Activated T-helper 17 cell treated with anti-CD3 and anti-CD28 coated beads, Interleukin-2, amount 50 U/mL, for 72 hours (primary cell): ENCODE measurements at places on chromosomes 1 and 21.

GRCh38 chr1:200184196-200184595 is 156.7 kb downstream of the NR5A2 start:
- no peak for ATAC-seq

DNA sequence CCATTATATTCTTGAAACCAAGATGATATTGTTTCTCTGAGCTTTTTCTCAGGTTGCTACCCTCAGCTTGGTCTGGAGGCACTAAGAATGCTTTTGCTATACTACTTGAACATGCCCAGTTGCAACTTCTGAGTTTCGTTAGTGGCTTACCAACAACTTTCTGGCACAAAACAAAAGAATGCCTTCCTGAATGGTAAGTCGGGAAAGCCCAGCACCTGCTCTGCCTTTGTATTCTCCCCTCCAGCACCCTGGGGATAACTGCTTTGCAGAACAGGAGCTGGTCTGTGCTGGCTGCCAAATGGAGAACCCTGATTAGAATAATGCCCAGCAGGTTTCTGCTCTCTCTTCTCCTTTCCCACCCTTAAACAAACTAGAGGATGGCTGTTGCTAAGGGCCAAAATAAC is 149.3 kb downstream of the TGFB2 start:
- no peak for ATAC-seq

DNA sequence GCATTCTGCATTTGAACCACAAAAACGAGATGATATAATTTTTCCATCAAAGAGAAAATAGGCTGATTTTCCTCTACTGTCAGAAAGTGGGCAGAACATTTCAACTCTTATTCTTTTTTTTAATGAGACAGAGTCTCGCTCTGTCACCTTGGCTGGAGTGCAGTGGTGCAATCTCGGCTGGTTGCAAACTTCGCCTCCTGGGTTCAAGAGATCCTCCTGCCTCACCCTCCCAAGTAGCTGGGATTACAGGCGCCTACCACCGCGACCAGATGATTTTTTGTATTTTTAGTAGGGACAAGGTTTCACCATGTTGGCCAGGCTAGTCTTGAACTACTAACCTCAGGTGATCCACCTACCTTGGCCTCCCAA is 11.6 kb downstream of the DSTYK start:
- ATAC-seq = no peak

DNA sequence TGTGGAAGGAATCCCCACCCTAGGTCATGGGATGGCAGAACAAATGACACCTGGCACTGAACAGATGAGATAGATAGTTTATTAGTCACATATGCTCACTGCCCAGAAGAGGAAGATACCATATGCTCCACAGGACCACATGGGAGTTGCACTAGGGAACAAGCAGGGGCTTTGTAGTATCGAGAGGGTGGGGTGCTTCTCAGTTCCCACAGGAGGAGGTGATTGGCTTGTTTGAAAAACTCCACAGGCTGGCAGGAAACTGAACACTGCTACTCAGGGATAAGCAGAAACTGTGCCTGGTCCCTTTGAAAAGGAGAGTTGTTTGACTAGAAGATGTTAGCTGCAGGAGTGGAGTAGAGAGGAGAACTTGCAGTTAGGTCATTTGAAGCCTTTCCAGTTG is 31.9 kb upstream of the RXRG start:
- no peak for ATAC-seq

- ATAC-seq = peak; percentile 23
Observed at GRCh38 chr1:203558064-203558760, 64.3 kb downstream of the OPTC start.

DNA sequence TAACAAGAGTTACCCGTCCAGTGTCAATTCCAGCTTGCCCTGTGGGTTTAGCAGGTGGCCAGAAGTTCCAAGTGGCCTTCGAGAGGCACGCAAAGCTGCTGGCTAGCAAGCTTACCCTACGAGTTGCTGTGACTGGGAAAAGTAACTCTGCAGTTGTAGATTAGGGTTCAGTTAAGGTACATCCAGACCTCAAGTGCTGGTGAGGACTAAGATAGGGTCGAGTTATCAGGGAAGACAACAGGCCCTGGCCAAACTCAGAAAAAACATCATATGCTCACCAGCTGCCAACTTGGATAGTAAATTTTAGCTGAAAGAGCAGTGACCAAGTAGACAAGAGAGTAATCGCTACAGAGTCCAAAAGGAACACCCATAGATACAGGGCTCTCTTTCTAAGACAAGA is 27.7 kb upstream of the LRRC7 start:
- no peak for ATAC-seq

DNA sequence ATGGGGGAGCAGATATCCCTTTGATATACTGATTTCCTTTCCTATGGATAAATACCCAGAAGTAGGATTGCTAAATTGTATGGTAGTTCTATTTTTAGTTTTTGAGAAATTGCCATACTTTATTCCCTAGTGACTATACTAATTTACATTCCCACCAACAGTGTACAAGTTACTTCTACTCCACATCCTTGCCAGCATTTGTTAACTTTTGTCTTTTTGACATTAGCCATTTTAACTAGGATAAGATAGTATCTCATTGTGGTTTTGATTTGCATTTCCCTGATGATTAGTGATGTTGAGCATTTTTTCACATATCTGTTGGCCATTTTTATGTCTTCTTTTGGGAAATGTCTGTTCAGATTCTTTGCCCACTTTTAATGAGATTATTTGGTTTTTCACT is 620.6 kb upstream of the CAMK1G start:
- ATAC-seq = no peak

DNA sequence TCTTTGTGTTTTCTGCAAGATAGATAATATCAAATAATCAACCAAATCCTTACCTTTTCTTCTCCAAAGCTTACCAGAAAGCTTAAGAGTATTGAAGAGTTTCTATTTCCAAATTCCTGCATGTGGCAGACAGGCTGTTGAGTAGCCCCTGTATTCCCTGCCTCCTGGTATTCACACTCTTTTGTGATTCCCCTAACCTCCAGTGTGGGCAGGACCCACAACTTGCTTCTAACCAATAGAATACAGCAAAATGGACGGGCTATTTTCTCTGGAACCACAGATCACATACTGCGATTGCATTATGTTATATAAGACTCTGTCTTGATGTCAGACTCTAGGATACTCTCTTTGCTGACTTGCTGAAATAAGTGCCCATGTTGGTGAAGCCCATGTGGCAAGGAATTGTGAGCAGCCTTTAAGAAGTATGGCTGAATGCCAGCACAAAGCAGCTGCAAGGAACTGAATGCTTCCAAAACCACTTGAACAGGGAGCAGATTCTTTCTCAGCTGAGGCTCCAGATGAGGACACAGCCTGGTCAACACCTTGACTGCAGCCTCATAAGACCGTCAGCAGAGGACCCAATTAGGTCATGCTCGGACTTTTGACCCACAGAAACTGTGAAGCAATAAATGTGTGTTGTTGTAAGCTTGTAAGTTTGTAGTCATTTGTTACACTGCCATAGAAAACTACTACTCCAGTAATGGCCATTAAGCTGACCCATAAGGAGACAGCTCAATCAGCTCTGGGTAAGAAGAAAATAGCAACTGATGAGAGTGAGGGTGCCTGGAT is 47.9 kb upstream of the PLXNA2 start:
- no peak for ATAC-seq

GRCh38 chr21:15870819-15871218 is 141.0 kb downstream of the USP25 start:
- no peak for ATAC-seq

GRCh38 chr1:110541906-110542395 is 23.0 kb upstream of the KCNA10 start:
- no peak for ATAC-seq

DNA sequence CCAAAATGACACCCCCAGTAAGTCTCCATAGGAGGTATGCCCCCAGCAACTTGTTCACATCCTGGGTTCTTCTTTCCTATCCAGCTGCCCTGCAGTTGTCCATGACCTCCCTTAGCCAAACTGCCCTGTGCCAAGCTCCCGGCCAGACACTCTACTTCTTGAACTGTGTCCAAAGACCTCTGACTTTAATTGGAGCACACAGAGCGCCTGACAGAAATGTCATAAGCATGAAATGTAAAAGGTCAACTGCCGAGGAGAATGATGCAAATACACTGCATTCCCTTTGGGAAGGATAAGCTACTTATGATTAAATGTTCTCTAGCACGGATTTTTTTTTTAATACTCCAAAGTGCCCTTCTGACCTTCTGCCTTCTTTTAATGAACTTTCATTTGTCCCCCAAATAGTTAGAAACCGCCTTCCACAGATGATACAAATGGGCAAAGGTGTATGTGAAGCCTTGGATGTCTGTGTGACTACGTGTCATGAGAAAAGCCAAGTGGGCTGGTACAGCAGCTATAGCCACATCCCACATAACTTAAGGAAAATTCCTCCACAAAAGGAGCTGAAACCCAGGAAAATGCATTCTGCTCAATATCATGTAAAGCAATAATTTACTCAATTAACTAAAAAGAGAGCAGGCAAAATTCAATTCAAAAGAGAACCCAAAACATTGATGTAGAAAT is 26.8 kb downstream of the PALMD start:
- ATAC-seq = no peak

- ATAC-seq = no peak
Observed at GRCh38 chr1:198986036-198986435, 347.2 kb downstream of the PTPRC start.

DNA sequence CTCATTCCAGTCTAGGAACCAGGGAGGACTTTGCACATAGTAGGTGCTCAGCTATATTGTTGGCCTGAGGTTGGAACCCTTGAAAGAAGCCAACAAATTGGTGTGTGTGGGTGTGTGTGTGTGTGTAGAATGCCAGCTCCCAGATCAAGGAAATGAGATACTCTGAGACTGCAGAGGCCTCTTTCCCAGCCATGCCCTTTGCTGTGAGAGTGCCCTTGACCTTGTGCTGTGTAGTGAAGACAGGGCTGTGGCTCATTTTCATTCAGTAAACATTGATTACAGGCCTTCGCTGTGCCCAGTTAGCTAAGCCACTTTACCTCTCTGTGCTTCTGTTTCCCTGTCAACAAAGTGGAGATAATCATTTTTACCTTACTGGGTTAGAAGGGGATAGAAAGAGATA is 3.2 kb downstream of the CYP4B1 start:
- no peak for ATAC-seq

DNA sequence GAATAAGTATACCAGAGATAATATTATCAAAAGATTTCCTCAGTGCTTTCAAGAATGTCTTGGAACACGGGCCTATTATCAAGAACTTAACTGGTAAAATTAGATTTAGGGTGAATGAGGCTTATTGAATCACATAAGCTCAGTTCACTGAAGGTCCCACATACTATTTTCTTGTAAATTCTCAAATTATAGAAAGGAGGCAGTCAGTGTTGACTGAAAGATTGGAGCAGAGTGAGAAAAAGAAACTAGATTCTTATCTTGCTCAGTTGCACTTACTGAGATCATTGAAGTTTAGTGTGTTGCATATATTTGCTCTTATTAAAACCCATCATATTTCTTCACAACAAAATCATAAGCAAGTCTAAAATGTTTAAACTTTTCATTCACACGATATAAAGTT is 3.9 kb upstream of the RGS1 start:
- ATAC-seq = no peak

DNA sequence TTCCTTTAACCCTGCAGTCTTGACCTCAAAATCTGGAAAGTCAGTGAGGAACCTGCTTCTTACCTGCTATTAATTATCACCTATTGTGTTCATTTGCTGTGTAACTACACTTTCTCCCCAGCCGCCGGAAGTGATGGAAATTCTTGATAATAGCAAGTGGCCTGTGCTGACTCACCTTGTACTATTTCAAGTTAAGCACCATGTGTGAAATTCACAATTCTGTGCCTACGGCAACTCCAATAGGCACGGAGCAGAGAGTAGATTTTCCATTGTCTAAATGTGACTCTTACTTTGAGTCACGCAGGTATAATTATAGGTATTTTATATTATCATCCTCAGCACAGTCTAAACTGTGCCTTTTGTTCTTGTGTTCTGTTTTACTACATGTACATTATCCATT is 466.8 kb downstream of the KIF26B start:
- no peak for ATAC-seq

- peak; percentile 56 for ATAC-seq
Observed at GRCh38 chr1:8472668-8473067, 154.8 kb downstream of the SLC45A1 start.

DNA sequence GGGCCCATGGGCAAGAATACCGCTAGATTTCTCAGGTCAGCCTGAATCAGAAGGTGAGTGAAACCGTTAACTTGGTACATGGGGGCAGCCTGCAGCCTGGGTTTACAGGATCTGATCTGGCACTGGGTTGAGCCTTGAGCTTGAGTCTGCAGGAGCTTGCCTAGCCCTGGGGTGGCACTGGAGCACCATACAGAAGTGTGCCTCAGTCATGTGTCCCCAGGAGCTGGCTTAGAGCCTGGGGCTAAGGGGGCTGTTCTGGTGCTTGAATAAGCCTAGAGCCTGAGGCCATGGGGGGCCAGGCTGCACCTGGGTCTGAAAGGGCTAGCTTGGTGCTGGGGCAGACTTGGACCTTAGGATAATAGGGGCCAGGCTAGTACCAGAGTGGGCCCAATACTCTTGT is 457.2 kb upstream of the PBX1 start:
- no peak for ATAC-seq

DNA sequence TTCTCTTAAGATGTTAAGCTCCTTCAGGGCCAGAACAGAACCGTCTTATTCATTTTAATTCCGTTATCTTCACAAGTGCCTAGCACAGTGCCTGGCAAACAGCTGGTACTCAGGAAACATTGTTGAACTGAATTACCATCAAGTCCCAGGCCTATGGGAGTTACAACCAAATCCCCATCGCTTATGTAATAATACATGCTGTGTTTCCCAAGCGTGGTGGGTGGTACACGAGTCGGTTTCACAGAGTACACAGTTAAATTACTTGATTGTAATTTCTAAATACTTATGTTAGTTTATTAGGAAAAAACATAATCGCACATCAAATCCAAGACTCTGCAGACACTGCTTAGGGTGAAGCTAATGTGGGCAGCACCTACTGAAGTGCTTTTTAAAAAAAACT is 1.0 kb downstream of the ANGEL2 start:
- no peak for ATAC-seq

DNA sequence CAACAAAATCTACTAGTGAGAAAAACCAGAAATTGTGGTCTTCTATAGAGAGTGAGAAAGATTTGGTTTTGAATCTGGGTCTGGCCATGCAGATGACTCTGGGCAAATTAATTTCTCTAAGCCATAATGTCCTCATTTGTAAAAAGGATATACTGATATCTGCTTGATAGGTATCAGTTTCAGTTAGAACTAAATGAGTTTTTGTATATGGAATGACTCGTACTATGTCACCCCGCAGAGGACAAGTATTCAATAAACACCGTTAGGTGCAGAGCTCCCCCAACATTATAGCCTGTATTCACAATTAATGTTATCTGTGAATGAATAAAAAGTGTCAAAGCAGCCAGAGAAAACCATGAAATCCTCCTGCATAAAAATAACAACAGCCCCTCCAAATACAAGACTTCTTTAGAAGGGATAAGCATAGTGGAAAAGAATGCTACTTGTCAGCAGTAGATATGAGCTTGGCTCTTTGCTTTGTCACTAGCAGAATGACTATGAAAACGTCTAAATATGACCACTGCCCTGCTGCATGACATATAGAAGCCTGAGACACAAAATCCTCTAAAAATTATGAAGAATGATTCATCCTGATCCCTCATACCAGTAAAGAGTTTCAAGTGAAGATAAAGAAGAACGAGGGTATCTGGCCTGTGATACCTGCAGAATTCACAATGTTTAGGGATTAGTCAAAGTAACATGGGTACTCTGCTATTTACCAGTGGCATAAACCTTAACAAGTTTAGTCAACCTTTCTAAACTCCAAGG is 17.8 kb downstream of the SCAF4 start:
- peak; percentile 94 for ATAC-seq
